Stimulated activated CD8-positive, alpha-beta memory T cell treated with anti-CD3 and anti-CD28 coated beads, Interleukin-7, amount 100 ng/mL, for 48 hours (primary cell): ENCODE measurements at places on chromosomes 6 and 20.

DNA sequence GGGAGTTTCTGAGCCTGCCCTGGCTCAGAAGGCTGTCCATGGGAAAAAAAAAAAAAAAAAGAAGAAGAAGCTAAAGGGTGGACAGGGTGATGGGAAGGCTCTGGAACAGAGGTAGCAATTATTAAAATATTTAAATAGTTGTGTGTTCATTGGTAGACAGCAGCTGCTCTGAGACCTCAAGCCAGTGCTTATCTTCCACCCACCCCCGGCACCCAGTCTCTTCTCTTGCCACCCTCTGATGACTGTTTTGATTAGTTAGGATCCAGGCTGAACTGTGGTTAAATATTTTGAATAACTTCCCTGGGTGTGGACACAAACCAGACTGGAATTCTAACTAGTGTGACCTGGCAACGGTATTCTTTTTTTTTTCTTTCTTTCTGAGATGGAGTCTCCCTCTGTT is 16.9 kb upstream of the SRSF3 start:
- DNase-seq = no peak

GRCh38 chr6:167426651-167427050 is 101.8 kb downstream of the TTLL2 start:
- DNase-seq = no peak

GRCh38 chr6:154341871-154342270 is 14.7 kb downstream of the IPCEF1 start:
- DNase-seq = no peak

DNA sequence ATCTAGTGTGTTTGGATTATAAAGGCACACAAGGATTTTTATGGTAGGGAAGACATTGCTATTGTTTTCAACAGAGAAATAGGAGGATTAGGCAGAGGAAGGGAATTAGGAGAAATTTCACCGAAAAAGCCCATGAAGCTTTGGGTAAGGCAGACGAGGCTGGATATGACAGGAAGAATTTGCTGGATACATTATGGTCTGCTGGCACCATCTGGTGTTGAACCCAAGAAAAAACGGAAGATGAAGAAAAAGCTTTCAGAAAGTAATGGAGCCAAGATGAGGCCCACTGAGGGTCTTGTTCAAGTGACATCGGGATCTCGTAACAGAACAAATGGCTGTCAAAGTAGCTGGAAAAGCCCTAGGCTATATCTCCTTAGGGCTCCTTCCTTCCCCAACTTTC is 56.5 kb downstream of the OR2J2 start:
- no peak for DNase-seq

DNA sequence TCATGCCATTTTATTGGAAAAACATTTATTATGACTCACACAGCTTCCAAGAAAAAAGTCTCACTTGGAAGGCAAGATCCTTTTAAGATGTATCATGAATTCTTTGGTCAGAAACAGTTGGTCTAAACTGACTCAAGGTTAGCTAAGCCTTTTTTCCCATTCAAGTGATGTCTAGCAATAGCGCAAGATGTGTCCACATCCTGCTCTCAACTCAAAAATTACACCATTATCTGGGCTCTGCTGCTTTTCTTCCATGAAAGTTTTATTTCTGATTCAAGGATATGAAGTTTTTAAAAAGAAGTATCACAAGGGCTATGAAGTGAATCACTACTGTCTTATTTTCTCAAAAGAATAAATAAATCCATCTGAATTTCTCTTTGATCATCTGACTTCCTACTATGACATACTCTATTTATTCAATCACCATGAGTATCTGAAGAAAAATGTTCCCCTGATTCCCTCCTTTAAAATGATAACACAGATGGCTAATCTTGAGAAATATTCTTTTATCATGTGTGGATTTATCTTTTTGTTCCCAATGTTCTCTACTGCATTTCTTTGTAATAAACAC is 139.2 kb downstream of the AHI1 start:
- DNase-seq = no peak

- DNase-seq = no peak
Measured at GRCh38 chr20:19269737-19270340, 57.4 kb downstream of the SLC24A3 start.

DNA sequence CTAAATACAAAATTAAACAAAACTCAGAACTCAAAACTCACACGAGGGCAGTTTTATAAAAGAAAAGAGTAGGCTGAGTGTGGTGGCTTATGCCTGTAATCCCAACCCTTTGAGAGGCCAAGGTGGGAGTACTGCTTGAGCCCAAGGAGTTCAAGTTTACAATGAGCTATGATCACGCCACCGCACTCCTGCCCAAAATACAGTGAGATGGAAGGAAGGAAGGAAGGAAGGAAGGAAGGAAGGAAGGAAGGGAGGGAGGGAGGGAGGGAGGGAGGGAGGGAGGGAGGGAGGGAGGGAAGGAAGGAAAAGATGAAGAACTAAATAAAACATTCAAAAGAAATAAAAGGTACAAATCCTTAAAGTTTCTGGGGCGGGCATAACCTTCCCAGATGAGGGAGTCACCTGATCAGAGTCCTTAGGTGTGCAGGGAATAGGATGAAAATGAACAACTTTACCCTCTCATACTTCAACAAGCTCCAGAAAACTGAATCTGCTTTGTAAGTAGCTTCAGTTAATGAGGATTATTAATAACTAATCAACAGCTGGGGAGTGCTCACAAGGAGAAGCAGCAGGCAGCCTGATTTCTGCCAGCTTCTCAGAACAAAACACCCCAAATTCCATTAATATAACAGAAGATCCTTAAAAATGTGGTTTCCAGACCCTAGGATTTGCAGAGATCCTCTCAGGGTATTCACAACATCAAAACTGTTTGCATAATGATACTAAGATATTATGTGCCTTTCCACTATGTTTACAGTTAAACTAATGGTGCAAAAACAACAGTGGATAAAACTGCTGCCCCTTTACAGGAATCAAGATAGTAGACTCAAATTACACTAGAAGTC is 21.8 kb downstream of the LMBRD1 start:
- DNase-seq = no peak

- DNase-seq = no peak
Measured at GRCh38 chr20:56809668-56810067, 180.6 kb downstream of the TFAP2C start.

GRCh38 chr20:12111431-12112088 is 193.9 kb downstream of the BTBD3 start:
- no peak for DNase-seq

GRCh38 chr20:33897313-33897912 is 86.3 kb downstream of the CHMP4B start:
- no peak for DNase-seq

DNA sequence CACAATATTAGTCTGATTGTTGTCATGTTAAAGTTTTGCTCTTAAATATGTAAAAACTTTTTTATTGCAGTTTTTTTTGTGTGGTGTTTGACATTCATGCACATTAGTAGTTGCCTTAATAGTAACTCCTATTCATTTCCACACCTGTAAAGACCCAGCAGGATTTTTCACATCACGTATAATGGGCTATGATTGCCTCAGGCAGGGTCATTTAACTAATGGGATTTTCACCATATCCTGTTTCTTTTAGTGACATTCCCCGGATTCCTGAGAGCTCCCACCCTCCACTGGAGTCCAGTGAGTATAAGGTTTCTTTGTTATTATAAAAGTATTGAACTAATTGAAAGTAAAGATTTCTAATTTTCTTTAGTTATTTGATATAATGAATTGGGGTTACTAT is 359.2 kb downstream of the RIMS1 start:
- DNase-seq = no peak

- DNase-seq = no peak
Measured at GRCh38 chr6:147563472-147563871, 55.0 kb downstream of the SAMD5 start.

- DNase-seq = no peak
Measured at GRCh38 chr6:109255946-109256640, 126.2 kb downstream of the CD164 start.

- no peak for DNase-seq
Measured at GRCh38 chr6:156806155-156806554, 29.0 kb downstream of the ARID1B start.

DNA sequence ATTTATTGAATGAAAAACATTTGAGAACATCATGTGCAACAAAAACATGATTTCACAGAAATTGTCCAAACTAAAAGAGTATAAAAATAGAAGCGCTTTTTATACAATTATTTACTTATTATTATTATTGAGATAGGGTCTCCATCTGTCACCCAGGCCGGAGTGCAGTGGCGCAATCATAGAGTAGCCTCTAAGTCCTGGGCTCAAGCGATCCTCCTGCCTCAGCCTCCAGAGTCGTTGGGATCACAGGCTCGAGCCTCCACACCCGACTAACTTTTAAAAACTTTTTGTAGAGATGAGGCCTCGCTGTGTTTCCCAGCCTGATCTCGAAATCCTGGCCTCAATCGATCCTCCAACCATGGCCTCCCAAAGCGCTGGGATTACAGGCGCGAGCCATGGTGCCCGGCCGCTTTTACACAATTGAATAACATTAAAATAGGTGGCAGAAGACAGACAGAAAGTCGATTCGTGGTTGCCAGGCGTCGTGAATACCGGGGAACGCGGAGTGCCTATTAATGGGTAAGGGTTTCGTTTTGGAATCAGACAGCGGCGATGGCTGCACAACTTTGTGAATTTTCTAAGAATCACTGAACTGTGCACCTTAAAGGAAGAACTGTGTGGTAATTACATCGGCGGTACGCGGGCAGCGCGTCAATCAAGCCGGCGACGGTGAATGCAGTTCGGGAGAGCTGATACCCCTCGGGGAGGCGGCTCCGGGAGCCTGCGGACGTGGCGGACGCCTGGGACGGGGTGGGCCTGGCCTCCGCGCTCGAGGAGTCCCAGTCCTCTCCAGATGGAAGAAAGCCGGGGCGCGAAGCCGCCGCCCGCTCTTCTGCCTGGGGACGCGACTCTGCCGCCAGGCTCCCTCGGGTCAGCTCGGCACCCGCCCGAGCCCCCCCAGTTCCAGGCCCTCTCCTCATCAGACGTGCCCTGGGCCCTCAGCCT is 807 bp downstream of the TBC1D20 start:
- peak; percentile 29 for DNase-seq

GRCh38 chr20:20466341-20466879 is 98.5 kb downstream of the INSM1 start:
- peak; percentile 38 for DNase-seq

- DNase-seq = no peak
Measured at GRCh38 chr6:137320271-137320670, 101.1 kb upstream of the IFNGR1 start.

- no peak for DNase-seq
Measured at GRCh38 chr20:59576216-59576953, 28.0 kb upstream of the PHACTR3 start.
